ENCODE measurements at places on chromosomes 12 and 14.

DNA sequence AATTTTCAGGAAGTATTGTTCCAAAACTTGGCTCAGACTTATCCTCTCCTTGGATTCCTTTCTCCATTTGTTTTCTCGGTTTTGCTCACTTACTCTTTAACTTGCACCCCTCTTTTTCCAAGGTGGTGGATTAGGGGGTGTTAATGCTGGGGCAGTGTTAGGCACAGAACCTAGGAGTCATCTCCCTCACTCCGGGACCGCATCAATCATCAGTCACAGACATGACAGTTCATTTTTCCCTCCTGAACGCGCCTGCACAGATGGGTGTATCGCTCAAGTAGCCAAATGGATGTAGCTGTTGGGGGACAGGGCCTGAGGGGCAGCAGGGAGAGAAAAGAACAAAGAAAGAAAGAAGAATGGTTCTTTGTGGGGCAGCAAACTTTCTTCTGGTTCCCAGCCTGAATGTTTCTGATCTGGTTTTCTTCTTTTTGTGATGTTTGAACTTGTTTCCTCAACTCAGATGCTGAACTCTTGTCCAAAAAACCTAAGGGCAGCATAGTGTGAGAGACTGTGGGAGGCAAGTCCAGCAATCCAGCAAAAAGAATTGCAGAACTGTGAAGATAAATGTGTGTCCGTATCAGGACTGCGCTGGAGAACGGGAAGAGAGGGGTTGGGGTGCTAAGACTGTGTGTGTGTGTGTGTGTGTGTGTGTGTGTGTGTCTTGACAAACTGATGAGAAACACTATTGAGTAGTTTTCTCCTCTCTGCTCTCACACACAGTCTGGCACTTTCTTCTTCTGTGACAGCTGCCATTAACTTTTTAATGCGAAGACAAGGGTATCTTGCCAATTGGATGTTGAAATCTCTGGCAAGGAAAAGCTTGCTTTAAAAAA, 131.1 kb downstream of the FBXL14 start:
- no peak for DNase-seq

DNA sequence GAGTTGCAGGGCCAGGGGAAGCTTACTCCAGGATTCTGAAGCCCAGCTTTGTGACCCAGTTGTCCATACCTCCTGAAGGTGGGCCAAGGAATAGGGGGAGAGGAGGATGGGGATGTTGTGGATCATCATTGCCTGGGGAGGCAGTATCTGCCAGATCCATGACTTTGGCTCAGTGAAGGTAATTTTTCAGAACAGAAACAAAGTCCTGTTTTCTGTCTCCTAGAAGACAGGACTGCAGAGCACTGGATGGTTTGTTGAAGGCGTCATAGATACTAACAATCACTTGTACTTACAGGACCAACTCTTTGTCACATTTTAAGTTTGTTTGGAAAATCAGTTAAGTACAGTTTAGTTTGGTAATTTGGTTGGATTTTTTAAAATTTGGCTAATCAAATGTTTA, 38.4 kb downstream of the ANO6 start:
- no peak for DNase-seq

DNA sequence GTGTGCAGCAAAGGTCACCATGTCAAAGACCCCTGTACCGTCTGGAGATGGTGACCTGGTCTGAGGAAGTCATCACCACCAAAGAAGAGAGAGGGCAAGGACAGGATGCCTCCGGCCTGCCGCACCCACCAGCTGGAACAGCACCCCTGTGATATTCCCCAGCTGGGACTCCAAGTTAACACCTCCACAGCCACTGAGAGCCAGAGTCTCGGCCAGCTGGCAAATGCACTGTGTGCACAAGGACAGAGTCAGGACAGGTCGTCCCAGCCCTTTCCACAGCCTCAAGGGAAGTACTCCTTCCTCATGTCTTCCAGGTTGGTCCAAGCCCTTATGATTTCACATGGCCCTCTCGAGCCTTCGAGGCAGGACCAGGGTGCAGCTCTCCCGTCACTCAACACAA, 19.3 kb upstream of the FKBP4 start:
- no peak for DNase-seq

GRCh38 chr14:50786751-50787464, 44.1 kb downstream of the NIN start:
- DNase-seq = peak; percentile 24

- DNase-seq = no peak
Measured at GRCh38 chr12:34054938-34055337, 32.6 kb downstream of the ALG10 start.

DNA sequence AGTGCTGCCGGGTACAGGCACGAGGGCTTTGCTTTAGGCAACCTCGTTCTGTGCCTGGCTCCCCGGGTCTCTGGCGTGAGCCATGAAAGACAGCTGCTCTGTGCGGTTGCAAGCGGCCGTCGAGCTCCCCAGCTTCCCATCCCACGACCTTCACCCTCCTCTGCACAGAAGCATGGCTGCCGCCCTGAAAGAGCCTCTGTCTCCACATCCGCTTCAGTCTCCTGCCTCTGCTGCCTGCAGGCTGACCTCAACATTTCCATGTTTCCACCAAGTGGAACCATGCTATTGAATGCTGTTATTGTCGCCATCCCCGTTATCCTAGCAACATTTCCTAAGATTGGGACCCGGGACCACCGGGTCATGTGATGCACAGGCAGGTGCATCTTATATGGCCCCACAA, 57.1 kb downstream of the KDM2B start:
- DNase-seq = no peak

DNA sequence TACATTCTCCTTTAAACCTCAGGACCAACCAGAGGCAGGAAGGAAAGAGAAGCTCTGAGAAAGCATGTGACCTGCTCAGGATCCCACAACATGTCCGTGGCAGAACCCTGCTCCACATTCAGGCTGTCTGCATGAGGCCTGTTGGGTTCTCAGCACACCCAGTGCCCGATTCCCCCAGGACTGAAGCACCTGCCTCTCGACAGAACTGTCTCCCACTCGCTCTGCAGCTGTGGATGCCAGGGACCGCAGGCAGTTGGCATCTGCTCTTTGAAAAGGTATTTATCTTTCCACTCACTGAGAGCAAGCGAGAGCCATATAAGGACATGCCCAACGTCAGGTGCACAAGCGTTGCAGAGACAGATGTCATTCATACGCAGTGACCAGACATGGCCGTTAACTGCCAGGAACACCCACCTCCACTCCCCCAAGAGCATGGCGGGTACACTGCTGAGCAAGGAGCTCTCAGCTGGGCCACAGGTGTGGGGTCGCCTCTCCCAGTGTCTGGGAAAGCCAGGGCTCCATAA, 18.9 kb downstream of the PITPNM2 start:
- DNase-seq = peak; percentile 52

DNA sequence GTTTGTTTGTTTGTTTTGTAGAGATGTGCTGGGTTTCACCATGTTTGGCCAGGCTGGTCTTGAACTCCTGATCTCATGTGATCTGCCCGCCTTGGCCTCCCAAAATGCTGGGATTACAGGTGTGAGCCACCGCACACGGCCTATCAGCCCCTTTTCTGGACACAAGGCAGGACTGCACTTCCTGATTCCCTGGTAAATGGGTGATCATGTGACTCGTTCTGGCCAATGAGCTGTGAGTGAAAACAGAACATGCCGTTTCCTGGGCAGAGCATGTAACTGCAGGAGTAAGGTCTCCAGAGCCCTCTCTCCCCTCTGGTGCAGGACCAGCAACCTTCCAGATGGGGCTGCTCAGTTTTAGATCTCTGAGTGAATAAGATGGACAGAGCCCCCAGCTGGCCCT, 92.7 kb downstream of the ITPK1 start:
- peak; percentile 16 for DNase-seq

DNA sequence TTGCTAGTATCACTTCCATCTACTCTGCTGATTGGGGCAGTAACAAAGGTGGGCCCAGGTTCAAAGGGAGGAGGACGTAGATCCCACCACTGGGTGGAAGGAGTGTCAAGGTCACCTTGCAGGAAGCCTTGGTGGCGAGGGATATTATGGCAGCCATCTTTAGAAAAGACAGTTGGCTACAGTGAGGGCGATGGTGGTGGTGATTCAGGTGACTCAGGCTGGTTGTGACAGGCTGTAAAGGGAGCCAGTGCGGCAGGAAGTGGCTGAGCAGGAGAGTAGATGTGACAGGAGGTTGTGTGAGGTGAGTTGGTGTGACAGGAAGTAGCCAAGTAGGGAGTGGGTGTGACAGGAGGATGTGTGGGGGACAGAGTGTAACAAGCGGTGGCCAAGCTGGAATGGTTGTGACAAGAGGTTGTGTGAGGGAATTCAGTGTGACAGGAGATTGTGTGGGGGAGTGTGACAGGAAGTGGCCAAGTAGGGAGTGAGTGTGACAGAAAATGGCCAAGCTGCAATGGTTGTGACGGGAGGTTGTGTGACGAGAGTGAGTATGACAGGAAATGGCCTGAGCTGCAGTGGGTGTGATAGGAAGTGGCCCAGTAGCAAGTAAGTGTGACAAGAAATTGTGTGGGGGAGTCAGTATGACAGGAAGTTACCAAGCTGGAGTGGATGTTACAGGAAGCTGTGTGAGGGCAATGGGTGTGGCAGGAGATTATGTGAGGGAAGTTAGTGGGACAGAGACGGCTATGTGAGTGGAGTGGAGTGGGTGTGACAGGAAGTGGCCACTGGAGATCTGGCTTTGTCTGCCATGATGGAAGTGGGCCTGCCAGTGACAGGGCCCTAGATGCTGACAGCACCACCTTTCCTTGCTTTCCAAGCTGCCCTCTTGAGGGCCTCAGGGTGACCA, 136.5 kb upstream of the MYL2 start:
- DNase-seq = peak; percentile 76

- peak; percentile 76 for DNase-seq
Measured at GRCh38 chr14:105093431-105094192, 28.4 kb upstream of the GPR132 start.

GRCh38 chr14:35338731-35339405, 46.7 kb downstream of the PSMA6 start:
- DNase-seq = no peak

GRCh38 chr14:103502877-103503276, 19.8 kb downstream of the CKB start:
- no peak for DNase-seq

DNA sequence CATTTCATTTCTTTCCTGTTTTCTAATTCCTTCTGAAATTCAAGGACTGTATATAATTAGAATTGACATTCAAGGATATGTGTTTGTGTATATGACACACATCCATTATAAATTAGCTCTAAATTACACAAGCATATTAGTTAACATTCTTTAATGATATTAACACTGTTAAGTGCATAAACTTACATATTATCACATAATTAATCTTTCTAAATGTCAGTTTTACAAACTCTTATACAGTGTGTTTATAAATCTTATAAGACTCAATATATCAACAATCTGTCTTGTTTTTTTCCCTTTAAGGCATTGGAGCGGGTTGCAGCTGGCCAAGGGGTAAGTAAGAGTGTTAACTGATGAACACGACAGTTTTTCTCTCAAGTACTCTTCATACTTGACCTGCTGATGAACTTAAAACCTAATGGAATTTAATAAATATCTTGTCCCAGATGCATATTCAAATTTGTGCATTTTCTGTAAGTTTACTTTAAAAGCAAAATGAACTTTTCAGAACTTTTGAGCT, 76.1 kb downstream of the METTL25 start:
- DNase-seq = no peak

DNA sequence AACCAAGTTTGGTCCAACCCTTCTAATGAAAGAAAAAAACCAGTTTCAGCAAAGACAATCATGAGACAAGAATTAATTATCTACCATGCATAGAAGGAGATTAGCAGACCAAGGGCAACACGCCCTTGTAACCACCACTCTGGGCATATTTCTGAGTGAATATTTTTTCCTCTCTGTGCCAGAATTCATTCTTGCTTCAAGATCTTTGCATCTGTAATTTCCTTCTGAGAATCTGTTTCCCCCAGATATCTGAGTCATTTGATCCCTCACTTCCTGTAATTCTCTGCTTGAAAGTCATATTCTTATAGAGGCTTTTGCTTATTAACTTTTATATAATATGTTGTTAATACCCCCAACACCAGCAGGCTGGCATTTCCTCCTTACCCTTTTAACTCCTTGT, 243.7 kb downstream of the SLC16A7 start:
- no peak for DNase-seq

- no peak for DNase-seq
Measured at GRCh38 chr12:94762943-94763342, 112.6 kb upstream of the TMCC3 start.

DNA sequence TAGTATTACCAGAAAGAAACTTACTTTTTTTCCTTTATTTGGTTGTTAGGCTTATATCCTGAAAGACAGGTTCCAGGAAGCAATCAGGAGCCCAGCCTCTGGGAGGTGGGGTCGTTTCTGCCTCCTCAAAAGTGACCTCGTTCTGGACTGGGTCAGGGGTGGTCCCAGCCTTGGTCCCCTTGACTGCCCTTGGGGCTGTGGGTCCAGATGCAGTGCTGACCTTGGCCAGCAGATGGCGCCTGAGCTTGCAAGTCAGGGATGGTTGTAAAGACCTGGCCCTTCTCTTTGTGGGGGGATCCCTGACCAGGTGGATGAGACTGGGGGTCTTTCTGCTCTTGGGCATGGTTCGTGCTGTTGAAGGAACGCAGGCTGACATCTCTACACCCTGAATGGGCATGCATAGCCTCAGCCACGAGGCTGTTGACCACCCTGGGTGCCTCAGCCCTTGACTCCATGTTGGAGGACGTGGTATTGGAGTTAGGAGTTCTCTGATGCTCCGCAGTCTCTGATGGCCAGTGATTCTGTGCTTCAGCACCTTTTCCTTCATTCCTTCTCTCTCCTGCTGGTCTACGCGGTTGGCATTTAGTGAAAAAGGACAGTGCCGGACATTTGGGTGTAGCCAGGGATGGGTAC, 62.4 kb downstream of the ADCK1 start:
- DNase-seq = peak; percentile 62

GRCh38 chr14:41280745-41281144, 325.9 kb upstream of the LRFN5 start:
- no peak for DNase-seq

- no peak for DNase-seq
Measured at GRCh38 chr12:65466911-65467310, 188.4 kb downstream of the MSRB3 start.

DNA sequence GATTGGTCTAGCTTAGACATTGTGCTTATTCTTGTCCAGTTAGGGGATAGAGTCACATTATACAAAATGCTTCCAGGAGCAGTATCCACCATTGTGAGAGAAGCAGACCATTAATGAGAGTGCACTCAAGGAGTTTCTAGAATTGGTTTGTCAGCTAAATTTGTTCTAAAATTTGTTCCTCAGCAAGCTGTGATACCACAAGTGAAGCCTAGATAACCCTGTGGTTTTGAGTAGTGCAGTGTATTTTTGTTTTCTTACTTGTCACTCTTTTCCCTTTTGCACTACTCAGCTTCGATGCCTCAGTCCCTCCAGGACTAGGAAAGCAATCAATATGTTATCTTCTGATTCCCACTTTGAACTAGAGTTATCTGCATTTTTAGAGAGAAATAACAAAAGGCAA, 42.5 kb upstream of the AKAP6 start:
- DNase-seq = no peak

GRCh38 chr12:105069936-105070702, 14.1 kb downstream of the ALDH1L2 start:
- no peak for DNase-seq

GRCh38 chr12:92206596-92206995, 61.0 kb upstream of the BTG1 start:
- DNase-seq = no peak

Data from CD4-positive, alpha-beta T cell treated with Interleukin-17A for 1 hour (primary cell).